Cortex of kidney (tissue), 1 donor: ENCODE measurements at places on chromosomes 5 and 9.

DNA sequence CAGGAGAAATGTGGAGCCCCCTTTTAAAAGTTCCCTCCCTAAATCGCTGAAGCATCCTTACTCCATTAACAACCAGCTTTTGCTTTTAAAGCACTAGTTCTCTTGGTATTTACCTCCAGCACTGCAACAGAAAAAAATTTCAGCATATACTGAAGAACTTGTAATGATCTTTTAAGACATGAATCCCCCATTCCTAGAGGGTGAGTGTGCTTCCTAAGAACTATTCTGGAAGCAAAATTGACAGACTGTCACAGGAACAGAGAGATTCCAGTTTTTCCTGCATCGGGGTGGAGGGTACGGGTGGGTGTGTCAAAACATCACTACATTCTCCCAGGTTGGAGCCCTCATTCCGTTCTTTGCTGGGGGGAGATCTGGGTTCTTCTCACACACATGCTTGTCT lies 151.9 kb downstream of the EBF1 start:
- no peak for DNase-seq

DNA sequence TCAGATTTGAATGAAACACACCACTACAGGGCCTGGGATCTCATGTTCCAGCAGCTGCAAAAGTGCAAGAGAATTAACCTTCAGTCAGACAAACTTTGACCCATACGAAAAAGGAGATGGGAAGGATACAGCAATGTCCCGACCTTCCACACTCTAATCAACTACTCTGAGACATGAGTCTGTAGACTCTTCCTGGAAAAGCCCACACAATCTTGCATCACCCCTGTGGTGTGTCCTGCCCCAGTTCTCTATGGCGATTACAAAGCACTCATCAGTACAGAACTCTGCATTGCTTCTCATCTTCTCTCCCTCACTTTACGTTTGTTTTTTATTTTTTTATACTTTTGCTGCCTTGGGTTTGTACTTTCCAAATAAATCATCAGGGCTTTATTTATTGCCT lies 241.0 kb upstream of the KIF2A start:
- no peak for DNase-seq

DNA sequence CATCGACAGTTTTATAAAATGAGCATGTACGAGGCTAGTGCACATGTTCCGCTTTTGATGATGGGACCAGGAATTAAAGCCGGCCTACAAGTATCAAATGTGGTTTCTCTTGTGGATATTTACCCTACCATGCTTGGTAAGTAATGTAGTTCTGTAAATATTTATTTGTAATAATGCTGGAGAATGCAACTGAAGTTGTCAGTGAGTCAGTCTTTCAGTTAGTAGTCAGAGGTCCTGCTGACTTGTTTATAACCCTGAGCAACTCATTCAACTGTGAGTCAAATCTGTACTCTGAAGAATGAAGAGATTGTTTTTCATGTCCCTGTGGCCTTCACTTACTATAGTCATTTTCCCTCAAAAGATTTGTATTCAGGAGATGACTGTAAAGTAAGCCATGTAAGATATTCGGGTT lies 28.4 kb upstream of the GPR150 start:
- no peak for DNase-seq

- no peak for DNase-seq
Observed at GRCh38 chr5:105630803-105631202, 2039.9 kb downstream of the EFNA5 start.

DNA sequence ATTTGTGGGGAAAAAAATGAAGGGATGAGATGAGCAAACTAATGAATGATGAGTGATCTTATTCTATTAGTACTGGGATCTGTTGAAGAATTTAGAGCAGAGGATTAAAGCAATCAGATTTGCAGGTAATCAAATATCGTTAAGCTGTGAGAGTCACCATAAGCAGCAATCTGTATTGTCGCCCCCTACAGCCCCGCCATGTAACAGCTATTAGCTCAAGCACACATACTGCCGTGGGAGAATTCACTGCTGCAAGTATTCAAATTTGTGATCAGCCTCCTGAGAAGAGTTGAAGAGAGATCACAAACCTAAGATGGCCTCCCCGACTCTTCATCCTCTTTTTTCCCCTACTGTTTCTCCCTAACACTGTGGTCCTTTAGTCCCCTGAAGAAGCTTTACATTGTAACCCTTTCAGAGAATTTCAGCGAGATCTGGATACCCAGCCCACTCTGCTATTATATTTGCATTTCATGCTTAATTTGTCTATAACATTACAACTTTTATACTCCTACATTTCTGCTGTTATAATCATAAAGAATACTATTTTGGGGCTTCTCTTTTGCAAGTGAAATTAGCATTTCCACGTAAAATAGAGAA lies 28.5 kb upstream of the PHF24 start:
- DNase-seq, result no peak

GRCh38 chr5:4553978-4554377 lies 586.2 kb upstream of the ADAMTS16 start:
- DNase-seq, result no peak

- DNase-seq, result no peak
Observed at GRCh38 chr5:160174780-160175437, 54.4 kb upstream of the FABP6 start.

- no peak for DNase-seq
Observed at GRCh38 chr5:52150501-52150900, 637.2 kb upstream of the ITGA1 start.

GRCh38 chr5:16787278-16787677 lies 148.8 kb downstream of the MYO10 start:
- DNase-seq, result no peak

DNA sequence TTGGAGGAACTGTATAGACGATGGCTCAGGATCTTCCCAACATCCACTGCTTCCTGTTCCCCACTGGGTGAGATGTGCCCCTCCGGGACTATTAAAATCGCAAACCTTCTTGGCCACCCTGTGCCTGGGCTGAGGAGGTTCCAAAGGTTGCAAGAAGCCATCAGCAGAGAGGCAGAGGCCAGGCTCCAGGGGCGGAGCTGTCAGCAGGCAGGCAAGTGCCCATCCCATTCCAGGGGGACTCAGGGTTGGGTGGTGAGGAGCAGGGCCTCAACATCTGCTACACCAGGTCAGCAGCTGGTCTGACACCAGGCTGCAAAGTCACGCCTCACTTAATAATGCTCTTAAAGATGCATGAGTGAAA lies 2.2 kb downstream of the BTNL3 start:
- no peak for DNase-seq

DNA sequence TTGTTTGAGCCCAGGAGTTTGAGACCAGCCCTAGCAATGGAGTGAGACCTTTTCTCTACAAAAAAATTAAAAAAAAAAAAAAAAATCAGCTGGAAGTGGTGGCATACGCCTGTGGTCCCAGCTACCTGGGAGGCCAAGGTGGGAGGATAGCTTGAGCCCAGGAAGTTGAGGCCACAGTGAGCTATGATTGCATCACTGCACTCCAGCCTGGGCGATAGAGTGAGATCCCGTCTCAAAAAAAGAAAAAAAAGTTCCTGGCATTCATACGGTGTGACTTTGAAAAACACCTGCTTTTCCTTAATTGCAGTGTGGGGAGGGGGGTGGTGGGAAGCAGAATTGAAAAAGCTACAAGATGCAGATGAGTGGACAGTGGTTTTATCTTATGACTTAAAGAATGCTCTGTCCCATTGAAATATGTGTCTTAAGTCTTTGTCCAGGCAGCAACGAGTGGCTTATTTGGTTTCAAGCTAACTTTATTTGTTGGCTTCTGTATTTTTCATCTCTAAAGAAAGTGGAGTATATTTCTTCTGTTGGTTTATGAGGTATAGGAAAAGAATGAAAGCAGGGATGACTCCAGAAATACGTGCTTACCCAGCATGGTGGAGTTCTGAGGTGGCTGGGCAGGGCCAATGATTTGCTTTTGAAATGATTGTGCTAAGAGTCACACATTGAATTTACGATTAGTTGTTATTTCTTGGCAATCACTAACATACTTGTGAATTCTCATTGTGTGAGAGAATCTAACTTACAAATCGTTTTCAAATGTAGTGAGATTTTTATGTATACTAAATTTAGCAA lies 27.8 kb downstream of the ROPN1L start:
- DNase-seq, result no peak
